Activated naive CD8-positive, alpha-beta T cell treated with anti-CD3 and anti-CD28 coated beads, Interleukin-2, amount 10 ng/mL, durations not matched to agents 7 days and 5 days (primary cell): ENCODE measurements at places on chromosomes 3 and 15. TPM values are rescaled to one million over a fixed set of nuclear protein-coding genes. Genes with fewer than 3 reads are reported as not detected.

ULK3 gene
- total RNA-seq, result 59.9 TPM

GRCh38 chr3:122572940-122573412, 4.5 kb upstream of the PARP15 start:
- DNase-seq, result no peak

DNA sequence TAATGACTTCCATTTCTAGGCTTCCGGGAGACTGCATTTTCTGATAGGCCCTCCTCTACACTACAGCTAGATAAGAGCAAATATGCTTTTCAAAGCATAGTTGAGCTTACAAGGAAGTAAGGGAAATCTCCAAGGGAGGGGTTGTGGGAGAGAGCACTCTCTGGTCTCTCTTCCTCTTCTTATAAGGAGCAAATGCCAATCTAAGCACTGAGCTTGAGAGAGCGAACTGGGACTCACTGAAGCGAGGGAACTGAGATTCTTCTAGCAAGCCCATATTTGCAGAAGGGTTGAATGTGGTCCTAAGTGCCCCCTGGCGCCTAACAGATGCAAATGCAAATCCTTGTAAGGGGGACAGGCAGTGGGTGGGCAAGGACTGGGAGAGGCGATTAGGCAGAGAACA, 164.8 kb downstream of the ERC2 start:
- DNase-seq, result no peak

DNA sequence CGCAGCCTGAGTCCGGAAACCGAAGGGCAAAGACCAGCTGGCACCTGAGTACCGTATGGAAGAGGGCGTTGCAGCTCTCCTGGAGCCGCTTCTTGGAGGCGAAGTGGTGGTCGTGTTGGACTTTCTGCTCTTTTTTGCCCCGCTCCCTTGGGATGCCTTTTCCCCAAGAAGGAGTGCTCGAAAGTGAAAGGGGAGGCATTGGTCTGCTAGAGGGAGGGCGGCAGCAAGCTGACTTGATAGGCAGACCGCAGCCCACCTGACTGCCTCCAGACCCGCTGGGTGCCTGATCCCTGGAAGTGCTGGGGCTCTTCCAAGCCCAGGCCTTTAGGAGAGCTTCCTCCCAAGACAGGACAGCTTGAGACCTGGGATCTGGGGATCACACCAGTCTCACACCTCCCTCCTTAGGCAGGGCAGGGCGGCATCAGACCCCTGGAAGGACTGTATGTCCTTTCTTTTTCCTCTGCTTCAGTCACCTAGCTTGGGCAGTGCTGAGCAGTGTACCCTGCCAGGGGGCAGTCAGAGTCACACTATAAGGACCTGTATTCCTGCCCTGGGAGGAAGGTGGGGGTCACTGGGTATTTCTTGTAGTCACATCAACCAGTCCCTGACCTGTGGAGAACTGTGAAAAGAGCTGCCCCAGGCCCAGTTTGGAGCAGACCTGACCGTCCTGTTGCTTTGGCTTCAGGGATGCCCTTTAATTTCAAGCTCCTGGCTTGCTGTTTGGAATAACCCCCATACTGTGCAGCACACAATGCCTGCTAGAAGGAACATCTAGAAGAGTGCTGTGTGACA, 2.1 kb downstream of the ACVR2B start:
- DNase-seq, result no peak

DNA sequence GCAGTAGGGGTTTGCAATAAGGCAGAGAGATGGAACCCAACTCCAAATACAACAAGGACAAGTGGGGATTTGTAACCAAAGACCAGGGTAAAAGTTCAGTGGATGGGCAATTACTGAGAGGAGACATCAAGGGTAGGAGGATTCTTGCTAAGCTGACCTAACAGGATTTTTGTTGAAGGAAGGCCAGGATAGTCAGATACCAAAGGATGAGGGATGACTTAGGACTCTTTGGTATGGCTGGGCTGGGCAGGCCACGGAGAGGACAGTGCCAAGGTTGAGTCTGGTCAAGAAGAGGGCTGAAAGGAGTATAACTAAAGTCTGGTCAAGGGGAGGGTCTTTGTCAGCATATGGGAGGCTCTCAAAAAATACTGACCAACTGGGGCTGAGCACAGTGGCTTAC, 85.3 kb upstream of the UBE2E2 start:
- DNase-seq, result no peak

TGM5 gene
- 0.11 TPM for total RNA-seq

MCTP2 gene
- 26.1 TPM for total RNA-seq

DNA sequence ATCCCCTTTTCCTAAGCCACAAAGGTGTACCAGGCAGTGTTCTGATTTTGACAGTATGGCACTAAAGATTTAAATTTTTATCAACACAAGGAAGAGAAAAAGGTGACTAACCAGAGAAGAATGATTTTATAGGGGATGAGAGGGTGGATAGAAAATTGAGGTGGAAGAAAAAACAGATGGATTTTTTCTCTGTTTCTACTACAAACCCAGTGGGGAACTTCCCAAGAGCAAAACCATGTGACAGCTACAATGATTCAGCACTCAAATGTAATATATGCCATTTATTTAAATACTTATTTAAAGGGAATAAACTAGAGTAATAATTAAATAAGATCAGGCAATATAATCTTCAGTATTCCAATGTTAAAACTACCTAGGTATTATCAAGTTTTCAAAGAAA, 11.1 kb downstream of the DCUN1D1 start:
- DNase-seq, result no peak

PTH1R gene
- total RNA-seq, result not detected

GRCh38 chr3:125148836-125149235, 63.7 kb downstream of the SLC12A8 start:
- no peak for DNase-seq
